ENCODE measurements at places on chromosomes 1 and 21.

GRCh38 chr1:203034422-203035110, 8.3 kb downstream of the PPFIA4 start:
- no peak for DNase-seq

DNA sequence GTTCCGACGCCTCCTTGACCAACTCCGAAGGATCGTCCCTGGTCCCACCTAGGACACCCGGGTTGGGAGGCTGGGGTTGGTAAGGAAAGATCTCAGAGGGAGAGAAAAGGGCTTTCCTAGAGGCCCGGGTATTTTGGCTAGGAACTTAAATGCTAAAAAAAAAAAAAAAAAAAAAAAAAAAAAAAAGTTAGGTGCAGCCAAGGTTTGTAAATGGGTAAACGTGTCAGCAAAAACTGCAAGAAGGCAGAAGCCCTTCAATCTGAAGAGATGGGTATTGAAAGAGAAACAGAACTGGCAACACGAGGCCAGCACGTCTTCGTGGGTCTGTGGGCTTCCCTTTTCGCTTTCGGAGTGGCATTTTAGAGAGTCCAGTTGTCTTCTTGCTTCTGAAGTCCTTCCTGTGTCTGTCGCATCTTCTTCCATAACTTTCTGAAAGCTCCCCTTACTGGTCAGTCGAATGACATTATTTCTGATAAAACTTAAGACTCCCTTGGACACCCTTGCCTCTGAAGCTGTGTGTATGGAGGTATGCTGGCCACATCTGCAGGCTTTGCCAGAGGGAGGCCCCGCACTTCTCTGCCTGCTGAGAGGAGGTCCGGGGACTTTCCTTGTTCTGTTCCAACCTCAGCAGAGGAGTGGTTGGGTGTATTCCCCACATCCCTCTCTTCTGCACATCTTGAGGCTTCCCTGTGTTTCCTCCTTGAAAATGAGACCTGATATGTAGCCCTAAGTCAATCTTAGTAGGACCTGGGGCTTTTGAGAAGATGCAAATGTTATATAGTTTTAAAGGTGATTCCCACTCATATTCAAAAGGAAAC, 745 bp downstream of the RCSD1 start:
- DNase-seq: no peak

- DNase-seq: no peak
These were observed 13.7 kb downstream of the SELL start for GRCh38 chr1:169697755-169698154.

GRCh38 chr1:172109359-172109758, 268.1 kb downstream of the DNM3 start:
- DNase-seq: no peak

- no peak for DNase-seq
These were observed 289.5 kb downstream of the PAPPA2 start for GRCh38 chr1:176752505-176752904.

DNA sequence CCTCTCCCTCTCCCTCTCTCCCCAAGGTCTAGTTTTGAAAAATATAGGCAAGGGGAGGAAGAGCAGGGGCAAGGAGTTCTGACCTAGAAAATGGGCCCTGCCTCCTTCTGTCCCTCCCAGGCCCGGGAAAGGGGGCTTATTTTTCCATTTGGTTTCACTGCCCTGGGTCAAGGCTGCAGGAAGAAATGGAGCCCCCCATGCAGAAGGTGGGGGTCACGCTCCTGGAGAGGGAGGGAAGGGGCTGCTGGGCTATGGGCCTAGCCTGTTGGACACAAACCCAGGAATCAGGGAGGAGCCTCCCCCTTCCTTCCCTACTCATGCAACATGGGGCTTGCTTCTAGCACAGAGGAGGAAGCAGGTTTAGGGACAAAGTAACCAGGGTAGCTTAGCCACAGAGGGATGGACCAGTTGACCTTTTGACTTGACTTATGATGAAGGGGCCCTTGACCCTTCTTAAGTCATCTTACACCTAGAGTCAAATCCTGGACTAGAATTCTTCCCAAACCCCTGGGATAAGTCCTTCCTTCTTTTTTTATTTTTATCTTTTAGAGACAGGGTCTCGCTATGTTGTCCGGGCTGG, 70.4 kb upstream of the SSBP3 start:
- DNase-seq: no peak

DNA sequence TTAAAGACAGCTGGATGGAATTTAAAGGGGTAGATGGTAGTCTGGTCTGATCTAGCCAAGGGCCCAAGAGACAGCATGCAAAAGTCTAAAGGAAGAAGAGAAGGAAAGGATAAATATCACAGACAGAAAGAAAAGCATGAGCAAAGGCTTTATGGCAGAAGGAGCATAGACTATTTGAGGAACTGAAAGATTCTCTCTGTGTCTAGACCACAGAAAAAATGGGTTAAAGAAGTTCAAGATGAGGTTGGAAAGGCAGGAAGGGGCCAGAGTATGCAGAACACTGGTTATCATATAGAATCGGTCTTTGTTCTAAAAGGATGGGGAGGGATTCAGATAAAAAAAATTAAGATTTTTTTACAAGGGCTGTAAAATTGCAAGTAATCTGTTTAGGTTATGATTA, 136.8 kb upstream of the SGIP1 start:
- DNase-seq: no peak

DNA sequence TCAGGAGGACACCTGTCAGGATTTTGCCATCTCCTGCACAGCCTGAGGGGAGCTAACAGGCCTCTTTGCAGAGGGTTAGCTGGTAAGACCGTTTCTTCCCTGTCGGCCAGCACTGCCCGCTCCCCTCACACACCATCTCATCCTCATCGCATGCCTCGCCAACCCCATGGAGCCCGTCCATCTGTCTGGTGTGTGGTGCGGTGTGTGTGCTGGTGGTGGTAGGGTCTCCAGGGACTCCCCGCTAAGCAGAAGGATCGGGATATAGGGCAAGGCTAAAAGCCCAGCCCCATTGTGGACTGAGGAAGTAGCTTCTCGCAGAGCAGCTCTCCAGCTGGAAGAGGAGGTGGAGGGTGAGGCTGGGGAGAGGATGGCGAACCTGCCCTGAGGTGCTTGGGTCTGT, 6.8 kb upstream of the SFN start:
- no peak for DNase-seq
